Stimulated activated CD4-positive, alpha-beta T cell treated with anti-CD3 and anti-CD28 coated beads, Interleukin-1b, Interleukin-23, amount 100 ng/mL, for 24 hours (primary cell): ENCODE measurements at places on chromosomes 4 and X.

DNA sequence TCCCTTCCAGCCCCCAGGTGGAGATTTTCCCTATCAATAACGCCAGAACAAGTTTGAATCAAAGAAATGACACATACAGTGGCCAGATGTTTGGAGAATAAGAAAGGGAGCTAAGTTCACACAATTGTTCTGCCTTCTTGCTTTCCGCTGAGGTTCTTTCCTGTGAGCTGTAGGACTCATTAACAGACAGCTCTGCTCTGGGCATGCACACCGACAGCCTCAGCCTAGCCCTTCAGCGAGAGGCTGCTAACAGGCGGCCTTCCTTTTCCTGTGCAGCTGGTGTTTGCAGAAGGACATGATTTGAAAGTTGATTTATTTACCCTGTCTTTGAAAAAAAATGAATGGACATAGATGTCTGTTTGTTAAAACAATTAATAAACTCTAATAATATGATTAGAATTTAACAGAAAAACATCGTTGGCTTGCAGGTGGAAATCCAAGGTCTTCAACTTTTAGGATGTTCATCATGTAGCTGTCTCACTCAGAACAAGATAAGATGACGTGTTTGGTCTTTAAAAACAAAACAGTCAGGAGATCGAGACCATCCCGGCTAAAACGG, 183.3 kb downstream of the KDR start:
- DNase-seq: no peak

DNA sequence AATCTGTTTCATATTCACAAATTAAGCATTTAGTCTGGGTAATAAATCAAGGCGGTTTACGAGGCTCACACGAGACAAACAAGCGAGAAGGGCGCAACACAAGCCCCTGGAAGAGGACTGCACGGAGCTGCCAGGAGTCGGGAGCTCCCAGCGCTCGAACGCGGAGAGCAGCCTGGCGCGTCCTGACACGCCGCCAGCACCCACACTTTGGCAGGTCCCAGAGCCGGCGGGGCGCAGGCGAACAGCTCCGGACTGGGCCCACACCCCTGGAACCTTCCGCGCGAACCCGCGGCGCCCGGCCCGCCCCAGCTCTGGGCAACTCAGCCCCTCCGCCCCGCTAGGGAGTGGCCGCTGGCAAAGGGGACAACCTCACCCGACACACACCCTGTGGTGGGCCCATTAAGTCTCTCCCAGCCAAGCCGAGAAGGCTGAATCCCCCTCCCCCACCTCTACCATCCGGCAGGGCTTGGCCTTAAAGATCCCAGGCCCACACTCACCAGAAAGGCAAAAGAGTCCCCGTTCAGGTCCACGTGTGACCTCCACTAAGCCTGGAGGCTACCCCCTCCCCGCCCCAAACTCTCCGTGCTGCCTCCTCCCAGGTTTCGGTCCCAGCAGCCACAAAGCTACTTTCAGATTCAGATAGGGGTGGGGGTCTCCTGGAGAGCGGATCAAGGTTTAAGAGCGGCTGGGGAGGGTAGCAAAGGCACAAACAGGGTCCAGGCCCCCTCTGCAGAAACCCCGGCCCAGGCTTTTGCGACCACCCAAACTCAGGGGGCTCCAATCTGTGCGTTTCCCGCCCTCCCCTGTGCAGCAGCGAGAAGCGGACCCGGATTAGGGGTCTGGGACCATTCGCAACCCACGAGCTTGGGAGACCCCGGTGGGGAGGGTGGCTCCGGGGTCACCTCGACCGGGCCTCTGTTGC, 47.5 kb upstream of the BCOR start:
- no peak for DNase-seq

DNA sequence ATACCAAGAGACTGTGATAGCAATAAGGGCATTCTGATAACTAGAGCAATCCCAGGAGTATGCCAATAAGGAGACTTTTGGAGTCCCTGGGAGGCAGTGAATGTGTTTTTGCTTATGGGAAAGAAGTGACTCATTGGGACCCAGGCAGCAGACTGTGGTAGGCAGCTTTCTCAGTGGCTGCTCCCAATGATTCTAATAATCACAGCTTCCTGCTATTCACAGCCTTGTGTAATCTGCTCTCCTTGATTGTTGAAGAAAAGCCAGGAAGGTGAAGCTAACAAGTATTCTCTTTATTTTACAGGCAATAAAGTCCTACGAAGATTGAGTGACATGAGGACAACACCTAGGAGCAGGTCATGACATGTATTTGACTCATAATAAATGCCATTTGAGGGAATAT, 70.3 kb upstream of the DDX60 start:
- no peak for DNase-seq

GRCh38 chr4:94451051-94451694, 569 bp upstream of the PDLIM5 start:
- DNase-seq: no peak

DNA sequence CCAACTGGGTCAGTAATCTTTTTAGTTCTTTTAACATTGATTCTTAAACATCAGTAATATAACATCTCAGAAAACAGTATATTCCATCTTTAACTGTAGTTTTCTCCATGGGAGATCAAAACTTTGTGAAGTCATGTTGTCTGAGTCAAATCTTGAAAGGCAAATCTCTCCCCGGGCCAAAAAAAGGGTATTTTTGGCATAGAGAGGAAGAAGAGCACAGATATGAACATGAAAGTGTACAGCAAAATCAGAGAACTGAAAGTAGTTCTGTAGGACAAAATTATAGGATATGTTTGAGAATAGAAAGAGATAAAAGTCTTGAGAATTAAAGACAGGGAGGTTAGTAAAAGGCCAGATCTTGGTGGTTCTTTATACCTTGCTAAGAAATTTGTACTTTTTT, 176.4 kb upstream of the GYPA start:
- no peak for DNase-seq

DNA sequence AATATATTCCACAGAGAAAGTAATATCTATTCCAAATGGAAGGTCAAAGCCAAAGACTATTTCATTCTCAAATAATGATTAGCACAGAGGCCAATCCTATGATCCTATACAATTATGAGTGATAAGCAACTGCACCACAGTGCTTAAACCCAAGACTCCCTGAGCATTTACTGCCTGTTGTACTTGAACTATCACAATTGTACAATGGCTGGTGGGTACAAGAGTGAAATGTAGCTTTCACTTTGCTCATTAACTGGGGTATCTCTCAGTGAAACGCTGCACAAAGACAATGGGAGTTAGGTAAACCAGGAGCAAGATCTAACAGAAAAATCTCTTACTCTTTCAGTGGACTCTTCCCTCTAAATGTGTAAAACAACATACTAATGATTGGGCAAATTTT, 24.3 kb downstream of the ABCG2 start:
- no peak for DNase-seq

- no peak for DNase-seq
These were observed 592.5 kb downstream of the PCDH18 start for GRCh38 chr4:136939781-136940180.

GRCh38 chrX:28854637-28855036, 267.4 kb downstream of the IL1RAPL1 start:
- no peak for DNase-seq

- DNase-seq: no peak
These were observed 16.3 kb upstream of the DRD5 start for GRCh38 chr4:9765091-9765490.

DNA sequence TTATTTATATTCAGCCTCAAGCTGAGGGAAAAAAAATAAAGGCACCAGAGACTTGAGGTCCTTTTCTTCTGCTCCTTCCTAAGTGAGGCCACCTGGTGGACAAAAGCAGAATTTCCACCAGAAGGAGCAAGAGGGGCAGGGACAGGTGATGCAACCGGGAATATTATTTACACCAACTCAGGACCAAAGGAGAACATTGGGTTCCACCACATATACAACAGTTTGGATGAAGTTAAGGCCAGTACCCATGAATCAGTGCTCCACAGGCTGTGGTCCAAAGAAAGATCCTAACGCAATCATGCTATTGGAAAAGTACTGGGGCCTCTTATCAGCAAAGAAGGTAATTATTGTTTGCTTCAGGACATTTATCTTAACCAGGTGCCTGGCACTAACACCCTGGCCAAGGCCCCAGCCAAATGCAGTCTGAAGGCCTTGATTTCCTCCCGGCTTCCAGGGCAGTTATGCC, 57.4 kb downstream of the TSC22D3 start:
- peak; percentile 57 for DNase-seq

- no peak for DNase-seq
These were observed 29.8 kb downstream of the FGFR3 start for GRCh38 chr4:1822568-1823544.

DNA sequence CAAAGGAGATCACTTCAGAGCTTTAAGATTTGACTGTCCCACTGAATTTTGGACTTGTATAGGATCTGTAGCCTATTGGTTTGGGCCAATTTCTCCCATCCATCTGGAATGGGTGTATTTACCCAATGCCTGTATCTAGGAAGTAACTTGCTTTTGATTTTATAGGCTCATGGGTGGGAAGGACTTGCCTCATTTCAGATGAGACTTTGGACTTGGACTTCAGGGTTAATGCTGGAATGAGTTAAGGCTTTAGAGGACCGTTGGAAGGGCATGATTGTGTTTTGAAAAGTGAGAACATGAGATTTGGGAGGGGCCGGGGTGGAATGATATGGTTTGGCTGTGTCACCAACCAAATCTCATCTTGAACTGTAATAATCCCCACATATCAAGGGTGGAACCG, 73.8 kb downstream of the ZNF518B start:
- no peak for DNase-seq
